ENCODE measurements at places on chromosomes 16 and 17.
A peak's percentile ranks its signal among the peaks of the same experiment; 100 is the strongest.

- DNase-seq: peak; percentile 84
These were observed 14.2 kb upstream of the SLC52A1 start for GRCh38 chr17:5049314-5049841.

GRCh38 chr16:58235663-58236062 is 37.8 kb upstream of the CSNK2A2 start:
- DNase-seq: no peak

DNA sequence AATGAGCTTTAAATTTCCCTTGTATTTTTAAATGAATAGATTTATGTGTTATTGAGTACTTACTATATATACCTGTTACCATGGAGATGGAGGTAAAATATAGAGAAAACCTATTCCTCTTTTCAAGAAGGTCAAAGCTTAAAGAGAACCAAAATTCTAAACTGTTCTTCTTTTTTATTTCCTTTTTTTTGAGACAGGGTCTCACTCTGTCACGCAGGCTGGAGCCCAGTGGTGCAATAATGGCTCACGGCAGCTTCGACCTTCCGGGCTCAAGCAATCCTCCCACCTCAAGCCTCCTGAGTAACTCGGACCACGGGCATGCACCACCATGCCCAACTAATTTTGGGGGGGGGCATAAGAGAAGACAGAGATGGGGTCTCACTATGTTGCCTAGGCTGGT is 25.0 kb upstream of the TMEM97 start:
- no peak for DNase-seq

- no peak for DNase-seq
These were observed 9.9 kb upstream of the SOX9 start for GRCh38 chr17:72110942-72111318.

- no peak for DNase-seq
These were observed 82.9 kb downstream of the LMF1 start for GRCh38 chr16:887846-888245.

Measured in naive thymus-derived CD4-positive, alpha-beta T cell (primary cell).